ENCODE measurements at places on chromosomes 5 and 9.

DNA sequence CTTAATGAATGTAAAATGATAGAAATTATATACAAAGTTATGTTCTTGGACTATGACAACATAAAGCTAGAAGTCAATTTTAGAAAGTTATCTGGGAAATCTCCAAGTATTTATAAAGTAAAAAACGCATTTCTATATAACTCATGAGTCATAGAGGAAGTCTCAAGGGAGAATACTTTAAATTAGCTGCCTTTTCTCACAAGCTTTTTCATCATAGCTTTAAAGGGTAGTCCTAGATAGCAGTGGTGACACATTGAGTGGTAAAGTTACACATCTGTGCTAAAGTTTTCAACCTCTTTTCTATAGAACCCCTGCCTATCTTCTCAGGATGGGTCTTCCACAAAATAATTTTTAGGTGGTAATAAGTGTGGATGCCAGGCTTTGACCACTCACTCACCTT lies 598.3 kb upstream of the FAM174A start:
- no peak for DNase-seq

- DNase-seq, result no peak
Observed at GRCh38 chr5:169201597-169201996, 99.3 kb downstream of the SLIT3 start.

GRCh38 chr5:77163453-77163852 lies 47.0 kb upstream of the PDE8B start:
- DNase-seq, result no peak

DNA sequence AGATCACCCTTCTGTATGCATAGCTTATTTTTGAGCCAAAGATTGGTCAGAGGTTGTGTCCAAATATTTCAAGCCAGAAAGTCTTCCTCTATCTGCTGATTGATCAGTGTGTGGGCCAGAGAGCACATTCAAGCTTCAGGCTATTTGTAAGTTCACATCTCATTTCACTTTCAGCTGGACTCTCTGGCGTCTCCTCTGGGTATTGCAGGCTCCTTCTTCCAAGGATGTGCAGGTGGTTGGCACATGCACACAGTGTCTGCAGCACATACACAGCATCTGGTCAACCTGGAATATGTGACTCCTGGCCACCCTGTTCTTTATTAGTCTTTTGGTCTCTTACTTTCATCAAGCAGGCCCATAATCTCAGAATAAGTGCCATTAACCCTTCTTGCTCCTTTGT lies 516.1 kb downstream of the ANXA1 start:
- DNase-seq, result no peak

DNA sequence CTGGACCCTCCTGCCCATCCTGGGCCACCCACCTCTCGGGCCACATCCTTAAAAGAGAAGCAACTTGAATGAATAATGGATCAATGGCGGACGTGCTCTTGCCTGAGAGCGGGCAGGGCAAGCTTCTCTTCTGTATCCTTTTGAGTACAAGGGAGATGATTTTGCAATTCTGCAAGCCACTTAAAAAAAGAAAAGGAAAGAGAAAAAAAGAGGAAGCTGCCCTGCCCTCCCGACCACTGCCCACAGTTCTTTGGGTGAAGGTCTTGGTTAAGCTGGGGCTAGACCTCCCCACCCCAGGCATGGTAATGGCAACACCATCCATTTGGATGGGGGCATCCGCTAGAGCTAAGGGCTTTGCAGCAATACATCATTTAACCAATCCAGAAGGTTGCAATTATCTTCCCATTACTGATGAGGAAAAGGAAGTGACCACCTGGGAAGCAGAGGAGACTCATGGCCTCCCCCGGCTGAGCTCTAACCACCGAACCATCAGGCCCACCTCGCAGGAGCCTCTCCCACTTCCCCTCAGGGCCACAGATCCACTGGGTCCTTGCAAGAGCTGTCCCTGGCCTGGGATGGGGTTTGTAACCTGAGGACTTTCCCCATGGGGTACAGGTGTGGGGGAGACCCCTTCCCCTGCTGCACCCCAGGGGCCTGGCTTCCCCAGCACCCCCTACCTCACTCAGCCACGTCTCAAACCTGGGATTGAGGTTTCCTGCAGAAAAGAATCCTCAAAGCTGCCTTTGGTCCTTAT lies 27.8 kb upstream of the LAMC3 start:
- no peak for DNase-seq

DNA sequence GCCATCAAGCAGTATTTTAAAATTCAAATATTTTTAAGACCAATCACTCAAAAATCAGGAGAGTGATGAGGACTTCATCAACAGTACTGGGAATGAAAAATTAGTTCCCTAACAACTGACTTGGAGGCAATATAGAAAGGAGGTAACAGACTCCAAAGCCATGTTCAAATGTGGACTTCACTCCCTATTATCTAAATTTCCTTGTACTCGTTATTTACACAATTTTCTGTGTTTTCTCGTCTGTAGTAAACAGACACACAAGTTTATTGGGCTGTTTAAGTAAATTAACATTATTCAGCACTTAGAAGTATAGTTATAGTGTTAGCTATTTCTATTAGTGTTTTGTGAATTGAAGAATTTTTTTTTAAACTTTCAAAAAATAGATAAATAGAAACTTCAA lies 159.5 kb upstream of the FTMT start:
- DNase-seq, result no peak
